ENCODE measurements at places on chromosomes 1 and 21. TPM values are rescaled to one million over a fixed set of nuclear protein-coding genes. Genes with fewer than 3 reads are reported as not detected.

Gene TBX19
- 1.6 TPM for polyA plus RNA-seq

Gene CYP4X1
- not detected for polyA plus RNA-seq

GRCh38 chr21:37414292-37415253 lies 48.0 kb downstream of the DYRK1A start:
- DNase-seq: no peak

GRCh38 chr1:43879414-43879813 lies 54.2 kb upstream of the ARTN start:
- no peak for DNase-seq

- no peak for DNase-seq
These were observed 5.6 kb downstream of the MAP3K21 start for GRCh38 chr1:233333086-233333485.

DNA sequence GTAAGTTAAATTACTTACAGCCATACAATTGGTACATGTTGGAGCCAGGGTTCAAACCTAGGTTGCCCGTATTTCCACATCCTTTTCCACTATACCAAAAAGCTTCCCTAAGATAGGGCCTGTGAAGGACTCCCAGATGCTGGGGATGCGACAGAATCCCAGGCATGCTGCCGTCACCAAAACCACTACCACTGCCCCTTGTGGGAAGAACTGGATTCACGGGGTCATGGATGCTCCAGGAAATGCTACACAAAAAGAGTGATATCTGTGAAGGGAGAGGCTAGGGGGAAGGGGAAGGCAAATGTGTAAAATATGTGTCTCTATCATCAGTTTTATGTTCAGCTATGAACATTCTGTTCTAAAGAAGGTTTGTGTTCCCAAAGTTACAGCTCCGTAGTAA lies 133.9 kb upstream of the IVNS1ABP start:
- DNase-seq: no peak

All from CD14-positive monocyte (primary cell).